ENCODE measurements at places on chromosomes 13 and 19. TPM values are rescaled to one million over a fixed set of nuclear protein-coding genes. Genes with fewer than 3 reads are reported as not detected.

The ZNF497 gene
- total RNA-seq, result 1.6 TPM

The NTF4 gene
- not detected for total RNA-seq

The IQCN gene
- total RNA-seq, result 4.3 TPM

The FBL gene
- total RNA-seq, result 128 TPM

The ATP12A gene
- 0.64 TPM for total RNA-seq

The TMEM38A gene
- total RNA-seq, result 6.4 TPM

The DHRS12 gene
- total RNA-seq, result 15.2 TPM

GRCh38 chr19:14031719-14032480 lies at the start of gene IL27RA:
TSS of gene IL27RA (plus strand) at chr19:14031762. CDS start at chr19:14031873, 111 bp downstream.
- DNase-seq, result peak; percentile 44

GRCh38 chr13:33911521-33911920 lies 93.6 kb downstream of the RFC3 start:
- no peak for DNase-seq

DNA sequence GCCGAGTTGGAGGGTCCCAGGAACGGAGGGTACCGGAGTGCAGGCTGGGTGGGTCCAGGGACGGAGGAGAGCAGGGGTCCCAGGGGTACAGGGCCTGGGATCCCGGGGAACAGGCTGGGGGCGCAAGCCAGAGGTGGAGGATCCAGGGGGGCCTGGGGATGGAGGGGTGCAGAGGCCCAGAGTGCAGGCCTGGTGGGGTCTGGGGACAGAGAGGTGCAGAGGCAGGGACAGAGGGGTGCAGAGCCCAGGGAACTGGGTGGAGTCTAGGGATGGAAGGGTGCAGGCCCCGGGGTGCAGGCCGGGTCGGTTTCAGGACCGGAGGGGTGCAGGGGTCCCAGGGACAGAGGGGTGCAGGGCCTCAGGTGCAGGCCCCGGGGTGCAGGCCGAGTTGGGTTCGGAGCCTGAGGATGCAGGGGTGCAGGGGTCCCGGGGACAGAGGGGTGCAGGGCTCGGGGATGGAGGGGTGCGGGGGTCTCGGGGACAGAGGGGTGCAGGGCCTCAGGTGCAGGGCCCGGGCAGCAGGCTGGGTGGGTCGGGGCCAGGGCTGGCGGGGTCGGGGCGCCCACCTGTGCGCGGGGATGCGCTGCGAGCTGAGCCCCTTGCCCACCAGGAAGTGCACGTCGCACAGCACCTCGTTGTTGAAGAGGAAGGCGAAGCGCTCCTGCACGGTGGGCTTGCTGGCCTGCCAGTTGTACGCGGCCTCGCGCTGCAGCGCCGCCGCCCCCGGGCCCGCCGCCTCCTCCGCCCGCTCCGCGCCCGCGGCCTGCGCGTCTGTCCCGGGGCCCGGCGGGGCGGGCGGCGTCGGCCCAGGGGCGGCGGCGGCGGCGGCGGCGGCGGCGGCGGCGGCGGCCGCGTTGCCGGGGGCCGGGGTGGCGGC lies 545 bp downstream of the BTBD2 start:
- DNase-seq, result no peak

GRCh38 chr19:58586133-58586765 lies 13.1 kb upstream of the MZF1 start:
- no peak for DNase-seq

GRCh38 chr19:48714759-48715675 lies 4.5 kb downstream of the MAMSTR start:
- DNase-seq, result peak; percentile 68

DNA sequence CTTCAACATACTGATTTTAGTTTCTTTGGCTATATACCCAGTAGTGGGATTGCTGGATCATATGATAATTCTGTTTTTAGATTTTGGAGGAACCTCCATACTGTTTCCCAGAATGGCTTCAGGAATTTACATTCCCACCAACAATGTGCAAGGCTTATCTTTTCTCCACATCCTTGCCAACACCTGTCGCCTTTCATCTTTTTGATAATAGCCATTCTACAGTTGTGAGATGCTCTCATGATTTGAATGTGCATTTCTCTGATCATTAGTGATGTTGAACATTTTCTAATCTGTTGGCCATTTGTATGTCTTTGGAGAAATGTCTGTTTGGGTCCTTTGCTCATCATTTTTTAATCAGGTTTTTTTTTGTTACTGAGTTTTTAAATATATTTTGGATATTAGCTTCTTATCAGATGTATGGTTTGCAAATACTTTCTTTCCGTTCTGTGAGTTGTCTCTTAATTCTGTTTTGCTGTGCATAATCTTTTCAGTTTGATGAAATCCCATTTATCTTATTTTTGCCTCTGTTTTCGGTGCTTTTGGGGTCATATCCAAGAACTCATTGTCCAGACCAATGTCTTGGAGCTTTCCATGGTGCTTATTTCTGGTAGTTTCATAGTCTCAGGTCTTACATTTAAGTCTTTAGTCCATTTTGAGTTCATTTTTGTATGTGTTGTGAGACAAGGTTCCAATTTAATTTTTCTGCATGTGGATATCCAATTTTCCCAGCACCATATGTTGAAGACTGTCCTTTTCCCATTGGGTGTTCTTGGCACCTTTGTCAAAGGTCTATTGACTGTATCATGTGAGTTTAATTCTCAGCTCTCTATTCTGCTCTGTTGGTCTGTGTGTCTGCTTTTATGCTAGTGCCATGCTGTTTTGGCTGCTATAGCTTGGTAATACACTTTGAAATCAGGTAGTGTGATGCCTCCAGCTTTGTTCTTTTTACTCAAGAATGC lies 44.5 kb downstream of the ARHGEF7 start:
- DNase-seq, result no peak

- DNase-seq, result no peak
These were observed 51.0 kb upstream of the GPR12 start for GRCh38 chr13:26811581-26811980.

GRCh38 chr13:97221466-97221865 lies 667 bp upstream of the MBNL2 start:
- no peak for DNase-seq

DNA sequence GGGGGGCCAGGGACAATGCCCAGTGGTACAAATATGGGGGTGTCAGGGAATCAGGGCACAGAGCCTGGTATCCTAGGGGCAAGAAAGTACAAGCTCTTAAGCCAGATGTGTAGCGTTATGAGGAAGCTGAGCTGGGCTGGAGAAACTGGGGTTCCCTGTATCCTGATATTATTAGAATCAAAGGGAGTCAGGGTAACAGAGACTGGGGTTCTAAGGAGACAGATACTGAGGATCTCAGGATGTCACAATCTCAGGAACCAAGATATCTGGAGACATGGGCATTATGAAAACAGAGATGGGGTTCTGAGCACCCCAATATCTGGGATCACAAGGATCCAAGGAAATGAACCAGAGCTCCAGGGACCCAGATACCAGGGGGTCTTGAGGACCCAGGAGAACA lies 784 bp downstream of the BCL3 start:
- DNase-seq, result peak; percentile 9

- peak; percentile 75 for DNase-seq
These were observed 10.4 kb upstream of the RASA3 start for GRCh38 chr13:114142640-114143490.

- DNase-seq, result no peak
These were observed 3.9 kb upstream of the CD209 start for GRCh38 chr19:7751157-7751783.

GRCh38 chr13:31749929-31750328 lies 10.6 kb downstream of the RXFP2 start:
- no peak for DNase-seq

DNA sequence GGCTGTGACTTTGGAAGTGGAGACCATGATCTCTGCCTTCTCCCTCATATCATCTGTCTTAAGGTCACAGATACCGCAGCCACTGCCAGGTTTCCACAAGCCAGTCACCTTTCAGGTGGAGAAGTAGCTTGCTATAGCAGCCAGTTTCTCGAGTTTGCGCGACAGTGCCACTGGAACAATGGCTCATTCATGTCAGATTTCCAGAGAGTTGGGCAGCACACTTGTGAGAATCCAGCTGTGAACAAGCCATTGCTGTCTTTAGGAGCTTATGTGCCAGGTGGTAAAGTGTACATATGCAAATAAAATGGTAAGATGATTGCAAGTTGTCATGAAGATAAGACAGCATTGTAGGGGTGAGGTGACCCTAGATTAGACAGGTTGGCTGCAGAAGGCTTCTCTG lies 22.3 kb downstream of the GARRE1 start:
- no peak for DNase-seq

DNA sequence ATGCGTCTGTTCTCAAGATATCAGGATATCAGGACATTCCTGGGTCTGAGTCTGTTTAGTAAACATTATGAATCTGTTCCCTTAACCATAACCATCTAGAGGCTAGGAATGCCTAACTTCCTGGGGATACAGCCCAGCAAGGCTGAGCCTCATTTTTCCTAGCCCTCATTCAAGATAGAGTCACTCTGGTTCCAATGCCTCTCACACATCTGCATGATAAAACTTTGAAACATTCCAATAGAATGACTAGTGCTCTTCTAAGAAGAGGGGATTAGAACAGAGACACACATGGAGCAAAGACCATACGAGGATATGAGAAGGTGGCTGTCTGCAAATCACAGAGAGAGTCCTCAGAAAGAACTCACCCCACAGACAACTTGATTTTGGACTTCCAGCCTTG lies 20.6 kb upstream of the CABP5 start:
- no peak for DNase-seq

- DNase-seq, result no peak
These were observed 28.1 kb upstream of the SIAH3 start for GRCh38 chr13:45879666-45880065.

DNA sequence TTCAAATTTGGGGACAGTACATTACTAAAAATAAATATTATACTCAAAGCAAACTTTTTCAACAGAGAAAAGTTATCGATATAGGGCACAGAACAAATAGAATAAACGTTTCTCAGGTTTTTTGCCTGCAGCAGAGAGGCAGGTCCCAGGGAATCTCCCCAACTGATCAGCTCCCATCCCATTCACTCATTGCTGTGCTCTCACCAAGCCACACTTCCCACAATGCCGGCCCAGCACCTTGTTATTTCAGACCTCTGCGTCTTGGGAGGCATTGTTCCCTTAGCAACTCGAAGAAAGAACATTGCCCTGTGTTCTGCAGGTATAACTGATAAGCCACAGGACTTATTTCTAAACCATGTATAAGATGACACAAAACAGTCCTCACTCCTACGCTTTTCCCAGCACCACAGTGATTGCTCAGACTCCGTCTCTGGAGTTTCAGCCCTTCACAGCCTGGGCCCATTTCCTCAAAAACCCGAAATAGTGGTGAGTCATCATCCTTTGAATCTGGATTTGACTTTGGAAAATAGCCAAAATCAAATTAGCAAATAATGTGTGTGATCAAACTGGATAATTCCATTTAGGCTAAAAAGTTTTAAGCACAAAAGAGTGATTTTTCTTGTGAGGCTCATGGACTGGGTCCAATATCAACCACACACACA lies 100.4 kb downstream of the DCLK1 start:
- no peak for DNase-seq

GRCh38 chr19:34667349-34668076 lies 9.4 kb downstream of the SCGB2B2 start:
- DNase-seq, result no peak

DNA sequence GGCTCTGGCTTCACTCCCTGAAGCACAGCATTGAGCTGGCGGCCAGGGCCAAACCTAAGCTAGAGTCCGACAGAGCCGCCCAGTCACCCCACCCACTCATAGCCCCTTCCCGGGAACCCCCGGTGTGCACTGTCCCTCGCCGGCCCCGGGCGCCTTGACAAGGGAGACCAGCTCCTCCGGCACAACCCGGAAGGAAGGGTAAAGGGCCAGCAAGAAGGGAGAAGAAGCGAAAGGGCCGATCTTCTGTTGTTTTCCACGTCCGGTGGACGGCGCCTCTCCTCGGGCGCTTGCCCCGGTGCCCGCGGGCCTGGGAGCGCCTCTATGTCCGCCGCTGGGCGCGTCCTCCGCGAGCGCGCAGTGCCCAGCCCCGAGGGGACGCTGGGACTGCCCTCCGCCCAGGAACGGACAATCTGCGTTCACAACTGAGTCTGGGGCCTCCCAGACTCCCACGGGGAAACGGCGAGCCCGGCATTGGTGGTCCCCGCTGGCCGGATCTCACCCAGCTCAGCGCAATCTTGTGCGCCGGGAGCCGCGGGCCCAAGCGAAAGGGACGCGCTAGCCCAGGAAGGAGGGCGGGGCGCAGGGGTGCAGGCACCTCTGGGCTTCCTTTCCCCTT lies 172.5 kb upstream of the MIR17HG start:
- DNase-seq, result no peak

DNA sequence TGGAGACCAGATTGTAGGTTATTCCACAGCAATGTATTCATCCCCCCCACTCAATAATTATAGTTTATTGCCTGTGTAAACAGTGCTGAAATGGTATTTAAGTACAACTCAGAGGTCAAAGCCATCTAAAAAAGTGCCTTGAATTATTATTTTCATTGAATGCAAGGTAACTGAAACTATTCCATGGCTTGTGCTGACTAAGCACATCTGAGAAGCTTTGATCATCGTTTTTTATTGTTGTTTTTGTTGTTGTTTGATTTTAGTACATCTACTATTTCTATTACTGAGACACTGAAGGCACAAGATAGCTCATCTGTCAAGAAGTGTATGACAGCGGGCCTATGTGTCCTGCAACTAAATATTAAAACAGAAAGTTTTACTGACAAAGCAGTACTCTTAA lies 308.0 kb downstream of the OXGR1 start:
- DNase-seq, result no peak

GRCh38 chr13:75762076-75762937 lies 126.2 kb downstream of the LMO7 start:
- no peak for DNase-seq

DNA sequence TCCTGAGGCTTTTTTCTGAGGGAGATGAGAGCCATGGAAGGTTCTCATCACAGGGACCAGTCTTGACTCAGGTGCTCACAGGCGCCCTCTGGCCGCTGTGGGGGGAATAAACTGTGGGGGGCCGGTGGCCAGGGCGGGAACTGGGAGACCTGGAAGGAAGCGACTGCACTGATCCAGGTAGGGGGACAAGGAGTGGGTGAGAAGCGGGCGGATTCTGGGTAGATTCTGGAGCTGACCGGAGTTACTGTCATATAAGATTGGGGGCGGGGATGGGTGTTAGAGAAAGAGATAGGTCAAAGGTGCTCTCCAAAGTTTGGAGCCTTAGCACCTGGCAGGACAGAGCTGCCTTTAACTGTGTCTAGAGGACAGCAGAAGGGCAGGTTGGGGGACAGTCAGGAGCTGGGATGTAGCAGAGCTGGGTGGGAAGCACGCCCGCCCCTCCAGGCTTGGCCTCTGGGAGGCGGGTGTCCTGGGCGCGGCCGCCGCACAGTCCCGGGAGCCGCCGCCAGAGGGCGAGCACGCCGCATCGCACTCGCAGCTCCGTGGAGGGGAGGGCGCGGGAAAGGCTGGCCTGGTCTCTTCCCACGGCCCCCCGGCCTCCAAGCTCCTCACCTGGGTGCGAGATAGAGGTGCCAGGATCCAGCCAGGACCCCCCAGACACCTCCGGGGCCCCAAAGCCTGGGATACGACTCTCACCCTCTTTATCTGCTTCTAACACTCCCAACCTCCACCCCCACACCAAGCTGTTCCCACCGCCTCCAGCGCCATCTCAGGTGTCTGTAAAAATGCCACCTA lies 4.2 kb upstream of the DAND5 start:
- peak; percentile 71 for DNase-seq

All from left colon (tissue), 2 donors.